Endothelial cell of umbilical vein (primary cell): ENCODE measurements at places on chromosomes 16 and 17. TPM values are rescaled to one million over a fixed set of nuclear protein-coding genes. Genes with fewer than 3 reads are reported as not detected.

CHMP6 gene
- total RNA-seq = 42.5 and 42.6 TPM in 2 replicates

CD68 gene
- 2.9 and 4.5 TPM in 2 replicates for total RNA-seq

GRCh38 chr16:56111100-56111499 lies 80.2 kb upstream of the GNAO1 start:
- no peak overlapping the region for H3K4me3 ChIP-seq
- H3K27ac ChIP-seq = no peak overlapping the region
- H3K36me3 ChIP-seq = no peaks in the 10 kb centered on the region
- H3K4me1 ChIP-seq = no peaks in the 10 kb centered on the region

GRCh38 chr16:50712560-50712898 lies 19.1 kb downstream of the NOD2 start:
- H3K4me1 ChIP-seq = no peaks in the 10 kb centered on the region
- no peak overlapping the region for H3K27ac ChIP-seq
- H3K4me3 ChIP-seq = no peak overlapping the region
- no peaks in the 10 kb centered on the region for H3K36me3 ChIP-seq
- no peak for DNase-seq
